ENCODE measurements at places on chromosomes 12 and 14. TPM values are rescaled to one million over a fixed set of nuclear protein-coding genes. Genes with fewer than 3 reads are reported as not detected.

The RNASE2 gene
- total RNA-seq: not detected

The ABCC9 gene
- 1.1 TPM for total RNA-seq

The IRAK3 gene
- 2.9 TPM for total RNA-seq

The RERG gene
- not detected for total RNA-seq

The NPAS3 gene
- 0.34 TPM for total RNA-seq

The TAS2R7 gene
- not detected for total RNA-seq

The FOS gene
- total RNA-seq: 5.9 TPM

The MYO1A gene
- total RNA-seq: not detected

The IL22 gene
- total RNA-seq: not detected

The ATL1 gene
- total RNA-seq: 6.3 TPM

The FZD10 gene
- total RNA-seq: not detected

The B4GALNT1 gene
- total RNA-seq: 2.9 TPM

The KRT7 gene
- total RNA-seq: 92.6 TPM

The MMP14 gene
- total RNA-seq: 804 TPM

The AKAP6 gene
- 0.29 TPM for total RNA-seq

The GPR68 gene
- total RNA-seq: 3.7 TPM

The RIPK3 gene
- 2.6 TPM for total RNA-seq

The TGM1 gene
- total RNA-seq: 0.64 TPM

The MANSC4 gene
- total RNA-seq: not detected

The KRT2 gene
- not detected for total RNA-seq

The FAM222A gene
- 1.0 TPM for total RNA-seq

The EFS gene
- total RNA-seq: 0.24 TPM

The TSPAN19 gene
- total RNA-seq: 0.35 TPM

Measured in glomerular endothelial cell (primary cell).